ENCODE measurements at places on chromosomes 1 and 21.

GRCh38 chr1:233163696-233164095 lies 131.8 kb downstream of the PCNX2 start:
- no peak for DNase-seq

DNA sequence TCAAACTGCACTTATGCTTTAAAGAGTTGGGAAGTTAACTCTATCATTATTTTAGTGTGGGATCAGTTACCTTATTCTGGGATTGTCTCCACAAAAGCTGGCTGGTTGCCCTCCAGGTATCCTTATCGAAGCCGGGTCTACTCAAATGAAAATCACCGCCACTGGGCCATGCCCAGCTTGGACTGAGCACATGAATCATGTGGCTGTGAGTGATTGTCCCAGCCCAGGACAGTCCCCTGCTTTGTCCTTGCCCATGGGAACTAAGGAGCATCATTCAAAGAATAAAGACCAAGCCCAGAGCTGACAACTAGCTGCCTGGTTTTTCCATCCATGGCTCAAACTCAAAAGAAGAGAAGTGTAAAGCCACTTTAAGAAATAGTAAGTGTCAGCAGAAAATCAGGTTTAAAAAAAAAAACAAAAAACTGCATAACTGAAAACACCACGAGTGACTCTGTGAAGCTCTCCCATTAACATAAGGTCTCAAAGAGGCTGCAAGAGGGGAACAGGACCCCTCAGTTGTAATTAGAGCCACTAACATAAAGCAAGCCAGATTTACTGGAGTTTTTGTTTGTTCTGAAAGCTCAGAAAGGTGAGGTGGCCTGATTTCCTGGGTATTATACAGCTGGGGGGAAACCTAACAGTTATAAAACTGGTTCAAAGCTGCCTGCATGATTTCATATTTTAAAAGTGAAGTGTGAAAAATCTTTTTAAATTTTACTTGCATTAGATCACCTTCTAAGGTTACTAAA lies 91.5 kb downstream of the KIF14 start:
- DNase-seq = no peak

DNA sequence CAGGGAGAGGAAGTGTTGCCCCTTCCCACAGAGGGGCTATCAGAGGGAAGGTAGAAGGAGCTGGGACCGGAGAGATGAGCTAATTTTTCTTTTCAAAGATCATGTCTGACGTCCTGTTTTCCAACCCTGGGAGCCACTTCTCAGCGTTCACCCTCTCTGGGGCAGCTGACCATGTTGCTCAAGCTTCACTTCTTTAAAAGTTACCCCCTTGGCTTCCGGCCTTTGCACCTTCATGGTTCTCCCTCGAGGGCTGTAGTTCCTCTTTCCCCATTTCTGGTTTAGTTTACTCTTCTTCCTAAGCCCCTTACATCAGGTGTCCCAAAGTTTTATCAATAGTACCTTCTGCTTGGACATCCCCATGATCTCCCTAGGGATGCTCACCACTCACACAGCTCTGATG lies 23.8 kb upstream of the CSF1 start:
- DNase-seq = no peak

- DNase-seq = no peak
Observed at GRCh38 chr1:172184506-172185191, 235.8 kb upstream of the C1orf105 start.

- no peak for DNase-seq
Observed at GRCh38 chr21:46012154-46012553, 30.6 kb downstream of the COL6A1 start.
